B cell (primary cell): ENCODE measurements at places on chromosomes 13 and 19.

- no peak for DNase-seq
Observed at GRCh38 chr19:36207605-36208252, 6.7 kb downstream of the ZNF565 start.

- peak; percentile 65 for DNase-seq
Observed at GRCh38 chr19:51702103-51702824, 9.1 kb downstream of the SPACA6 start.

GRCh38 chr13:106383791-106384190 lies 151.7 kb downstream of the EFNB2 start:
- no peak for DNase-seq

- no peak for DNase-seq
Observed at GRCh38 chr13:34066344-34066743, 248.4 kb downstream of the RFC3 start.

DNA sequence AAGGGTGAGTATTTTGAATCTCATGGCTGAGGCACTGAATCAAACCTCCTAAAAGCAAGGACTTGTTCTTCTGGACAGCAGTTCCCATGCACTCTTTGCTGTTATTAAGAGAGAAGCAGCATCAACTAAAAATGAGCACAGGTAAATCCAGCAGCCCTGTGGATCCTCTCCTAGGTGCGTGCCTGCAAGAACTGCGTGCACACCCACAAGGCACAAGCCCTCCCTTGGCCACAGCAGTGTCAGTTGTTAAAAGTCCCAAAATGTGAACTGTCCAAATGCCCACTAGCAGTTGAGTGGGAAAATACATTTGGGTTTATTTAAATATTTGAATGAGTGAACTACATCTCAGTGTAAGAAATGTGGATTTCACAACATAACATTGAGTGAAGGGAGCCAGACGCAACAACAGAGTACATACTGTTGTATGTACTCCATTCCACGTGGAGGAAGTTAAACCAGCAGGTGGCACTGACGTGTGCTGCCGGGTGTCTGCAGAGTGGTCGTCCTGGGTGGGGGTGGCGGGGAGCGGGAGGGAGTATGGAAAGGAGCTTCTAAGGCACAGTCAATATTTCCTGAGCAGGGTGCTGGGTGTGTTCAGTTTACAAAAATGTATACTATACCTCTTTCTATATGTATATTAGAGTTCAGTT lies 266.4 kb downstream of the NALCN start:
- DNase-seq = no peak

DNA sequence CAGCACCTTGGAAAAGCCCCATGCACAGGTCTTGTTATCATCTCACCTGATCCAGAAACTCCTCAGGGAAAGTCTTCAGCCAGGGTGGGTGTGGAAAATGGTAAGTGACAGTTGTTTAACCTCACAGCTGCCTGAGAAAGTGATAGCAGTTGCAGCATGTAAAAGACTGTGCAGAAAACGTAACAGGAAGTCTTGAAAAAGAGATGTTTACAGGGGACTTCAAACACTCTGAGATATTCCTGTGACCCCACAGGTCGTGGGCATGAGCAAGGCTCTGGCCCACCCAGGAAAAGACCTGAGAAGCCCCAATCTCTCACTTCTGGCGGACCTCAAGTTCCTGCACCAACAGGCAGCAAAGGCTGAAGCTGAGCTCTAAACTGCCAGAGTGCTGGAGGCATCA lies 826.9 kb downstream of the UQCRFS1 start:
- no peak for DNase-seq

GRCh38 chr19:10288662-10289166 lies 1.0 kb upstream of the ICAM5 start:
- no peak for DNase-seq

DNA sequence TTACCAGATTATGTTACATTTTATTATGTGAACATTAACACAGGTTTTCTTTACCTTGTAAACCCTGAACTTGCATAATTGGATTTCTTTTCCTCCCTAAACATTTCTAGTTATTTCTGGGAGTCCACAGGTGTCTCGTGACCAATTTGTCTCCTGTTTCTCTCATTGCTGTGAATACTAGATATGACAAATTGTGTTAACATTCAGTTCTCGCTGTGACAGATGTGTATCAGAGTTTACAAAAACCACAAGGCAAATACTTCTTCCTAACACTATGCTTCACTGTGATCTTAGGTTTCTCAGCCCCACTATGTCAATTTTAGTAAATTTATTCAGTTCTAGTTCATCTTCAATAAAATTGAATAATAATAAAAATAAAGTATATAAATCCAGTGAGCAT lies 1554.9 kb downstream of the EFNB2 start:
- DNase-seq = no peak

DNA sequence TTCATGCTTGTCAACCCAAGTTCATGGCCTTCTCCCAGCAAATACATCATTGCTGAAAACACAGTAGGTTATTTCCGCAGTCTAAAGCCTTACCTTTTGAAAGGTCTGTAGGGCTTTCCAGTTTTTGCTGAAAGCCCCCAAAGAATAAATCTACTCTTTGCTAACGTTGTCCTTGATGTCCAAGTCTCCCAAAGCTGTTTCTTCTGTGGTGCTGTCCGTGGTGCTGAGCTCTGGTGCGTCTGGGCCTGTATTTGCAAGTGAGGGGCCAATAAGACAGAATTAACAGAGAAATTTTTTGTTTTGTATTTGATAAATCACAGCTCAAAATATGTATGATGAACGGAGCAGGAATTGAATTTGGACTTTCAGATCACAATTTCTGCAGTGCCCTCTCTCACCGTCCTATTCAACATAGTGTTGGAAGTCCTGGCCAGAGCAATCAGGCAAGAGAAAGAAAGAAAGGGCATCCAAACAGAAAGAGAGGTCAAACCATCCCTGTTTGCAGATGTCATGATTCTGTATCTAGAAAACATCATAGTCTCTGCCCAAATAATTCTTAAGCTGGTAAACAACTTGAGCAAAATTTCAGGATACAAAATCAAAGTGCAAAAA lies 9.8 kb upstream of the LGALS16 start:
- DNase-seq = no peak

DNA sequence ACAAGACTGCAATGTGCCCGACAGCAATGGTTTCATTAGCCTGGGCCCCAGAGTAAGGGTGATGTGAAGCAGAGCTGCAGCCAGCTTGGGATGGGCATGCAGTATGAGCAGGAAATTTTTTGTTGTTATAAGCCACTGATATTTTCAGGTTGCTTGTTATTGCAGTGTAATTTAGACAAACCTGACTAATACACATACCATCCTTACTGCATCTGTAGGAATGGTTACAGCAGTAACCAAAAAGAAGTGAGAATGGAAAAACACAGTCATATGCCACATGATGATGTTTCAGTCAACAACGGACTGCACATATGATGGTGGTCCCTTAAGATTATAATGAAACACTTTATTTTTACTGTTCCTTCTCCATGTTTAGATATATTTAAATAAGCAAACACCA lies 8.6 kb upstream of the POMP start:
- no peak for DNase-seq

DNA sequence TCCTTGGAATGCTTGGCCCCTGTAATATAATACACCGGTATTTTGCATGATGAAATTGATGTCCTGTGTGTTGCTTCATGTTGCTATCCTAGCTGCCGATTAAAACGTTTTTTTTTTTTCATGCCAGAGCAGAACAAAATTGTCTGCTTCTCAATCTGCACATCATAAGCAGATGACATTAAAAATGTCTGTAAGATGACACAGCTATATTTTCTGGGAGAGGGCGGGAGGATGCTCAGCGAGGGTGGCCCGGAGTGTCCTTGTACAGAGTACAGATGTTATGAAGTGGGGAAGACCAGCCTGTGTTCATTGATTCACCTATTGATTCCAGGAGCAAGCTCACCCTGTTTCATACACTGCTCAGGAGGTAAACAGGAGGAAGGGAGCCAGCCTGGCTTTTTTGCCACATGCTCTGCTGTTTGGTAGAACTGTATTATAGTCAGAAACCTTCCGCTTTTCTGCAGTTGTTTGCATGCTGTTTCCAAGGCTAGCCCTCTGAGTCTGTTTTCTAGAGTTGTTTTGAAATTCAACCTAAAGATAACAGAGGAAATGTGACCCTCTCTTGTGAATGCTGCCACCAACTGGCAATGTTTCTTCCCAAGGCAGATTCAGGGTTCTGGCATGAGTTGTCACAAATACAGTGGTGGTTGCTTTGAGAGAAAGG lies 4.7 kb upstream of the IRS2 start:
- peak; percentile 55 for DNase-seq

GRCh38 chr13:37878921-37879320 lies 9.3 kb upstream of the TRPC4 start:
- DNase-seq = no peak

DNA sequence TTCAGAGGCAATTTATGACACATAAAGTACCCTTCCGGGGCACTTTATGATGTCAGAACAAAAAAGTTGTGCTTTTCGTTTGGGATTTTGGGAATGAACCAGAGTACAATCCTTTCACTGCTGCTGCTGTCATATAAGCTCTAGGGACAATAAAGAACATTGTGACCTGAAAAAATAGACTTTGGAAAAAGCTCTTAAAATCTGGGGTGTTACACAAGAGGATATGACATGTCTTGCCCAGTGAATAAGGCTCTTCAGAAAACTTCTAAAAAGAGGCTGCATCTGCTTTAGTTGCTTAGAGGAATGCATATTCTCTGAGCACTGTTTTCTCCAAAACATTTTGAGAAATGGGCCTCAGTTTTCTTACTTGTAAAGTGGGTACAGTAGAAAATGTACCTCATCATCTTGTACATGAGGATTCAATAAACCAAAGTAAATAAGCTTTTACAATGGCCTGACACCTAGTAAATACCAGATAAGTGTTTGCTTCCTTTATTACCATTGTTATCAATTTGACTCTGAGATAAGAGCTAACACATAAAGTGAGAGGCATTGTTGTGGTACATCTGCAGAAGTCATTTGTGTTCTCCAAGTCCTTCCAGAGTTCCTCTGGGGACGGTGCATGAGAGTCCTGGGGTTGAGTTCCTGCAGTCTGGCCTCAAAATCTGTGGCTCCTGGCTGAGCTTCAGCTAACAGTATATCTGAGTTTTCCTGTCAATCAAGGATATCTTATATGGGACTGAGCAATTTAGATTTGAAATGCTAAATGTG lies 67.4 kb upstream of the EDNRB start:
- no peak for DNase-seq

DNA sequence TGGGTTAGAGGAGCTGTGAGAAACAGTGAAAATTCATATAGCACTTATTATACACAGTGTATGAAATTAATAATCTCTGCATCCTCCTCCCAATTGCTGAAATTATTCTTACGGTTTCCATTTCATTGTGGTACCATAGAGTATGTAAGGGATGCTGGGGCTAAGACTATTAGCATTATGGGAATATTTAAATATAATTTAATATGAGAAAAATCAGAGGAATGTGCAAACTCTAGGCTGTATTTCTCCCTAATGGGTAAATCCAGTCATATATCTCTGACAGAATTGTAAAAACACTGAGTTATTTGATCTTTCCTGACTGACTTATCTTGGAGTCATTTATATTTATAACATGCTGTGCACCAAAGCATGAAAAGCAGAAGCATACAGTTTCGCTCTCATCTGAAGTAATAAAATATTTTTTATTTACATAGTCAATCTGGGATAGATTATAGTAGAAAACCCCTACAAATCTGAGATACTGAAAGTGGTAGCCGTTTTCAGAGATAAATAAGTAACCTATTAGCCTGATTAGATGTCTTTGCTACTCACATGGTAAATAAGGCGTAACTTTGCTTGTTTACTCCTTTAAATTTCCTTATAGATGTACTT lies 34.9 kb downstream of the LRCH1 start:
- DNase-seq = peak; percentile 59

- no peak for DNase-seq
Observed at GRCh38 chr19:2578391-2578890, 102.5 kb downstream of the GADD45B start.

- DNase-seq = no peak
Observed at GRCh38 chr19:53389978-53390377, 5.0 kb upstream of the ZNF765 start.

DNA sequence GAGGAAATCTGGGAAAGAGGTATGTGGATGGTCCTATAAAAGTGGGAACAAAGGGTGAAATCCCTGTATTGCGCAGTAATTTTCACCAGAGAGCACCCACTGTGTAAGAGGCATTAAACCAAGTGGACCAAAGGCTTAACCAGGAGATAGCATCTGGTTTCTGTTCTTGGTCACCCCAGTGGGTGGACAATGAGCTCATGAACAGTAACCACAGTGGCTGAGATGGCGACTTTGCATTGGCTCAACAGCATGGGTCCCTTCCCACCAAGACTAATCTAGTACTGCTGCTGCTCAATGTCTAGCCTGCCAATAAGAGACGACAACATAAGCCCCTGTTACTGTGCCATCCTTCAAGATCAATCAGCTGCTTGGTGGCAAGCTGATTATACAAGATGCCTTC lies 36.6 kb downstream of the CCDC169 start:
- no peak for DNase-seq

GRCh38 chr13:112325920-112326645 lies 50.1 kb upstream of the SPACA7 start:
- DNase-seq = no peak

- no peak for DNase-seq
Observed at GRCh38 chr19:30135093-30135757, 193.2 kb downstream of the URI1 start.

DNA sequence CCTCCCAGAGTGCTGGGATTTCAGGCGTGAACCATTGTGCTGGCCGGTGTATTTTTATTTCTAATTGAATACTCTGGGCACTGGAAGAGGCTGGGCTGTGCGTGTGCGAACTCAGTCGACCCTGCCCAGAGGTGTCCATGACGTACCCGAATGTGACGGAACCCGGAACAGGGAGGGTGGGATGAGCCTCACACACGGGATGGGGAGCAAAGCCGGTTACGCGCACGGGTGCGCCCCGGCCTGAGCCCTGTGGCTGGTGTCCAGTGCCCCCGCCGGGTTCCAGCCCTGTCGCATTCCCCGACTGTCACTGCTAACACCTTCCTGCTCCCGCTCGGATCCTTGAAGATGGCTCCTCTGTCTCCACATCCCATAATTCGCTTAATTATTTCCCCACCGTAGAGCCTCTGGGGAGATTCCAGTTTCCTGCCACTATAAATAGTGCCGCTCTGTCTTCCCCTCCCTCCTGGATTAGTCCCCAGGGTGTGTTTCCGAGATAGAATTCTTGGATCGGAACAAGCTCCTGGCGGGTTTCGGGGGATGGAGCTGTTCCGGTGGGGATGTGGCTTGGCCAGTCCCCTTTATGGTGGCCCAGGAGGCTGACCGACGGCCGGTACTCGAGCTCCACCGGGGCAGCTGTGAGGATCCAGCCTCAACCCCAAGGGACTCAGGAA lies 22.0 kb downstream of the SBNO2 start:
- DNase-seq = no peak

GRCh38 chr13:40485611-40486517 lies 180.6 kb downstream of the FOXO1 start:
- peak; percentile 40 for DNase-seq
